ENCODE measurements at places on chromosomes 2 and 18. TPM values are rescaled to one million over a fixed set of nuclear protein-coding genes. Genes with fewer than 3 reads are reported as not detected.

The LAMA1 gene
- 1.8 TPM for total RNA-seq

DNA sequence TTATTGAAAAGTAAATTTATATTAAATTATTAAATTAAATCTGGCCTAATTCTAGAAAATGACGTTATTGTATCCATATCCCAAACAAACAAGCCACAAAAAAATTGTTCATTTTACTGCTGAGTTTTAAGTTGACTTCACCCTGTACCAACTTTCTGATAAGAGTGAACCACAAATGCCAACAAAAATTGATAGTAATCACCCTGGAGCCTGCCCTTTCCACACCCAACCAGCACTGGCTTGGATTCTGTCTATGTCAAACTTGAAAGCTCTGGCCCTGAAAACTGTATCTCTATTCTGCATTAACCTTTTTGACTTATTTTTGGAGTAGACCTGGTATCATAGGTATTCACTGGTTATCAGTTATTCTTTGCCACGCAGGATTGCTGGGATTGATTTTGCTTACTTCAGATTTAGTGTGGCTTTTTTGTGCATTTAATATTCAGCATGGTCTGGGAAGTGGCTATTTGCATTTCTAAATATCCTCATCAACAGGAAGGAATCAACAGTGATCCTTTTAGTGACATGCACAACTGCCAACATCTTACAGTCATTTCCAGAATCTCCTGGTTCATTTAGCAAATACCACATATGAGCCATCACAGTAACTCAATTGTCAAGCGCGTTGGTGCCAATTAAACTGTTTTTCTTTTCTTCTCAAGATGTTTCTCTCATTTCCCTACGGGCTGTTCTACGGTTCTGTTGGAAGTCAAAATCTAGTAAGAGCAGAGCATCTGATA lies 11.4 kb upstream of the SRBD1 start:
- no peak for DNase-seq

GRCh38 chr2:152406836-152407161 lies 71.8 kb downstream of the FMNL2 start:
- no peak for DNase-seq

GRCh38 chr2:221529943-221530652 lies 42.0 kb downstream of the EPHA4 start:
- DNase-seq, result no peak

The ATOH8 gene
- total RNA-seq, result 17.5 TPM

- DNase-seq, result no peak
Measured at GRCh38 chr2:170815311-170815710, 1.4 kb upstream of the GAD1 start.

- no peak for DNase-seq
Measured at GRCh38 chr2:223123855-223124610, 72.0 kb downstream of the KCNE4 start.

DNA sequence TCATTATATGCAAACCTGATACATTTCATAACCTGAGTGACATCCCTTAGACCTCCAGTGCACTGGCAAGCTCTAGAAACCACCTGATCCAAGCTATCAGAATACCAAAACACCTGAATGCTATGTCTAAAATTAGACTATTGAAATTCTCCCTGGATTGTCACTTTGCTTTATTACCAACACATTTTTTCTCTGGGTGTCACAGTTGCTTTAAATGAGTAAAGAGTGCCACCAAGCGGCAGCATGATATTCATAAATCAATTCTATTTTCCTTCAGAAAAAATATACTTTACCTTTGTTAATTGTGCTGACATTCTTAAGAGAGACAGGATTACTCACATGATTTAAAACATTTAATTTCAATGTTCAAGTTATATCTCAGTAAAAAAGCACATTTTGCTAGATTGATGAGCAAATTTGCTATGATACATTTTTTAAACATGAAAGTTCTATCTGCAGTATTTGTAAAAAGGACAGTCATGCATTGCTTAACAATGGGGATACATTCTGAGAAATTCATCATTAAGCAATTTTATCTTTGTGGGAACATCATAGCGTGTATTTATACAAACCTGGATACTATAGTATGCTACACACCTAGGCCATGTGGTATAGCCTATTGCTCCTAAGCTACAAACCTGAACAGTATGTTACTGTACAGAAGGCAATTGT lies 338.4 kb upstream of the SLC39A10 start:
- no peak for DNase-seq

The ACTG2 gene
- total RNA-seq, result 4,458 TPM

GRCh38 chr2:149380205-149380604 lies 49.8 kb downstream of the LYPD6 start:
- no peak for DNase-seq

DNA sequence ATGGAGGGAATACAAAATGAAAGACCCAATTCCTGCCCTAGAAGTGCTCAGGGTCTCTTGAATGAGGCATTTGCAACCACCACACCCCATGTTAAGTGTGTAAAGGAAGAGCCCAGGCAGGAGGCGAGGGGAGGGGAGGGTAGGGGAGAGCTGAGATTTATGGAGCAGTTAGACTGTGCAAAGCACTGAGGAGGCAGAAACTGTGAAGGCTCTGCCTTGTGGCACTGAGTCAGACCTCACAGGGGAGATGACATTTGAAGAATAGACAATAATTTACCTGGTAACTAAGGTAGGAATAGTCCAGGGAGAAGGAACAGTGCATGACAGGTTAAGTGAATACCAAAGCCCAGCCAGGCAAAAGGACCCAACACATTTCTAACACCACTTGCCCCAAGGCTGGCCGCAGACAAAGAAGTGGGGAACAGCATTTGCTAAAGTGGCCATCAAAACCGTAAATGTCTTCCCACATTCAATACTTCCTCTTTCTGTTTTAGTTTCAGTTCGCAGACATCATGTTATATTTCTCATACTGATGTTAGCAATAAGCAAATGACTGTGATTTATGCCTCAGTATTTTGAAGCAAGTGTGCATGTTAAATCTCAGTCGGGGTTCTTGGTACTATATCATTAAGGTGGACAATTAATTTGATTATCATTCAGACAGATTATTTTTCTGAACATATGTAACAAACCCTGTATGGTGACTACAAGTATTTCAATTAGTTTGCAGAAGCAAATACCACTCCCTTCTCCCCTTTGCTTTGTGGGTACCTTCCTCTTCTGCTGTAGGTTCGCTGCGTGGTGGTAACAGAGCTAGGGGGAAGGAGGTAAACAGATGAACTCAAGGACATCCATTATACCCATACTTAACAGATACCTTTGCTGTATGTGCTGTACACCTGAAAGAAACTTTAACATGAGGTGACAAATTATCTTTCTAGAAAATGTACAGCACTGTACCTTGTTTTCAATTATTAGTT lies 27.5 kb downstream of the CDH20 start:
- no peak for DNase-seq

The MROH2A gene
- not detected for total RNA-seq

The DCDC2C gene
- not detected for total RNA-seq

DNA sequence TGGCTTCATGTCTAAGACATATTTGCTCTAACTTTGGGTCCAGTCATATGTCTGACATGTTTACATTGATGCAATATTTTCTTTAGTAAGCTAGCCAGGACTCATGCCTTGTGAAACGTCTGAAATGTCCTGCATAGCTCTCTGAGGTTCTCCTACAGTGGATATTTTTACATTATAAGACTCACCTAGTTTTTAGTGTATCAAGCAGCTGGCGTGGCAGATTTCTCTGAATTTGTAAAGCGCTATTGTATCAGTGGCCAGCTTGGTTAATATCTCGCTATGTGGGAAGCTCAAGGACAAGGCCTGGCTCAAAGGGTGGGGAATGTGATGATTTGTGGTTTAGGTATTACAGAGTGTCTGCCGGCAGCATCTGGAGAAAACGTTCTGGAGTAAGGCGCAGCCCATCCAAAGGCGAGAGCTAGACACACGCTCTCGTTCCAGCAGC lies 164.3 kb downstream of the LTBP1 start:
- DNase-seq, result no peak

DNA sequence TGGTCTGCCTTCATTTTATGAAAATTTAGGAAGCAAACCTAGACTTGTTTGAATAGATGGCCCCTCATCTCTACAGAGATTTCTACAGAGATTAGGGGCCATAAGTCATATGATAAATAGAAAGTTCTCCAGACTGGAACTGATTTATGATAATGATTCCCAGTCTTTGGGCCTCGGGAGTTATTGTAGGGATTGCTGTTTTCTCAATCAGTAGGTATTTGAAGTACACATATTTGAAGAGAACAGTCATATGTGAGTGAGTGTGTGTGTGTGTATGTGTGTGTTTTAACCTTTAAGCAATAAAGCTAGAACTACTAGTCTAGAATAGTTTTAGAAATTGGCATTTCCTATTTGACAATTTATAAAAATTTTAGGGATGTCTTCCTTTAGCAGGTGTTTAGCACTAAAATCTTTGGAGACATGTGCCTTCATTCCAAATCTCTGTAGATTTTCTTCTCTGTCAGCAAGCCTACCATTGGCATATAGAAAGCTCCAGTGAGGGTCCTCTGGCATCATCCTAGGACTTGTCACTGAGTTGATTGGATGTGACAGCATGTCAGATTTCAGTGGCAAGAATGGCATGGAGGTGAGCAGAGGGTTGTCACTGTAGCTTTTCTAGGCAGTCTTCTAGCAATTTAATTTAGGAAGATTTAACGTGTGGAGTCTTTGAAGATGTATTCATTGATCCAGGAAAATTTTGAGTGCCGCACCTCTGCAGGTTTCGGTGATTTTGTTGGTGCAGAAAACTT lies 71.2 kb downstream of the MYO1B start:
- no peak for DNase-seq

DNA sequence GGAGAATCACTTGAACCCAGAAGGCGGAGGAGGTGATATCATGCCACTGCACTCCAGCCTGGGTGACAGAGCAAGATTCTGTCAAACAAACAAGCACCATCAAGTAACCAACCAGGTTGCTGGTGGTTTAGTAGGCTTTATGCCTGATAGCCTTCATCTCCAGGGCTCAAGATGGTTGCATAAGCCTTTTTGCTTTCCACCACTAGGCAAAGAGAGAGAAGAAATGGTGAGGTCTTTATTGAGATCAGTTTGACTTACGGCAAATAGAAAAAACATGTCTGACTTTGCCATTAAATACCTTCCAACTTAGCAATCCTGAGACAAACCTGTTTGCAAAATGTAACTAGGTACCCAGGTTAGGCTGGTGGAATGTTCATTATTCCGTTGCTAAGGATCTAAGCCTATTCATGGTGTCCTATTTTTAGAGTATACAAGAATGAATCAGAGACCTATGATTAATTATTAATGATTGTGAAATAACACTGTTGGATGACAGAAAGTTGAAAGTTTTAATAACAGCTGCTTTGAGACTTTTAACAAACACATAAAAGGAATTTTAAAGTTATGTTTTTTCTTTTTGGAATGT lies 53.5 kb upstream of the SLC38A11 start:
- DNase-seq, result no peak

The SMAD2 gene
- 103 TPM for total RNA-seq

The DSG4 gene
- total RNA-seq, result not detected

- no peak for DNase-seq
Measured at GRCh38 chr18:25274926-25275325, 77.0 kb downstream of the ZNF521 start.

The NEUROD1 gene
- not detected for total RNA-seq

- DNase-seq, result no peak
Measured at GRCh38 chr2:69685321-69686048, 41.9 kb upstream of the AAK1 start.

- peak; percentile 85 for DNase-seq
Measured at GRCh38 chr2:42046819-42047487, 868 bp upstream of the PKDCC start.

DNA sequence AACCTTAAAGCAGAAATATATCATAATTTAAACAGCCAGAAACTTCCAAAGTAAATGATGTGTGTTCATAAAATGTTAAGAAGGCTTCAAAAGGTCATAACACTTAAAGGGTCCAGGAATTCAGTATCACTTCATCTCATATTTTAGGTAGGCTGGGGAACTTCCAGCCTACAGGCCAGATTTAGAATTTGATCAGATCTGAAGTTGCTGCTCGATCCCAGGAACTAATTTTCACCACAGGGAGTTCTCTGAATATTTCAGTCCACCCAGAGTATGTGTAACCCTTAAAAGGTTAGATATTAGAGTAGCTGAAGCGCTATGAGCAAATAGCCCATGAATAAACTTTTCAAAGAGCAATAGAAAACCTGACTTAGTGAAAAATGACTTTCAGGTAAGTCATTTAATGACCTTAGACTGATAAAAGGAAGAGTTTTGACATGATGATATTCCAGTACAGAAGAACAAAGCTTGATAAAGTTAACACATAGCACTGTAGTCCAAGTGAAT lies 1.7 kb downstream of the WIPF1 start:
- DNase-seq, result no peak

The ATG16L1 gene
- 22.8 TPM for total RNA-seq

DNA sequence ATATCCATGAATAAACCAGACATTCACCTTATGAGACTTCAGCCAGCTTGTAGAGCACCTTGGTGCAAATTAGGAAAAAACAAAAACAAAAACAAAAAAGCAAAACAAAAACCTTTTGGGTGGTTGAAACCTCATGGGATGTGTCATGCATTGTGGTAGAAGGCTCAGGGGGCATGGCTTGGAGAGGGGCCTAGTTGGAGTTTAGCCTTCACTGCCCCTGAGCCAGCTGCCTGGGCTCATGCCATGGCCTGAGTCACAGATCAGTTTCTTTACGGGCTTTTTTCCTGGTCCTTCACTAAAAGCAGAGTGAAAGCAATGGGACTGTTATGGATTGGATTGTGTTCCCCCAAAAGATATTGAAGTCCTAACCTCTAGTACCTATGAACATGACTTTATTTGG lies 22.0 kb upstream of the DAPL1 start:
- DNase-seq, result peak; percentile 73

- DNase-seq, result no peak
Measured at GRCh38 chr2:63300835-63301234, 250.2 kb downstream of the OTX1 start.

GRCh38 chr2:50069454-50069853 lies 915.1 kb upstream of the FSHR start:
- no peak for DNase-seq

- DNase-seq, result no peak
Measured at GRCh38 chr2:72191441-72191840, 43.8 kb upstream of the CYP26B1 start.

GRCh38 chr18:68219872-68220271 lies 495.0 kb downstream of the TMX3 start:
- DNase-seq, result no peak

The MC4R gene
- total RNA-seq, result not detected

DNA sequence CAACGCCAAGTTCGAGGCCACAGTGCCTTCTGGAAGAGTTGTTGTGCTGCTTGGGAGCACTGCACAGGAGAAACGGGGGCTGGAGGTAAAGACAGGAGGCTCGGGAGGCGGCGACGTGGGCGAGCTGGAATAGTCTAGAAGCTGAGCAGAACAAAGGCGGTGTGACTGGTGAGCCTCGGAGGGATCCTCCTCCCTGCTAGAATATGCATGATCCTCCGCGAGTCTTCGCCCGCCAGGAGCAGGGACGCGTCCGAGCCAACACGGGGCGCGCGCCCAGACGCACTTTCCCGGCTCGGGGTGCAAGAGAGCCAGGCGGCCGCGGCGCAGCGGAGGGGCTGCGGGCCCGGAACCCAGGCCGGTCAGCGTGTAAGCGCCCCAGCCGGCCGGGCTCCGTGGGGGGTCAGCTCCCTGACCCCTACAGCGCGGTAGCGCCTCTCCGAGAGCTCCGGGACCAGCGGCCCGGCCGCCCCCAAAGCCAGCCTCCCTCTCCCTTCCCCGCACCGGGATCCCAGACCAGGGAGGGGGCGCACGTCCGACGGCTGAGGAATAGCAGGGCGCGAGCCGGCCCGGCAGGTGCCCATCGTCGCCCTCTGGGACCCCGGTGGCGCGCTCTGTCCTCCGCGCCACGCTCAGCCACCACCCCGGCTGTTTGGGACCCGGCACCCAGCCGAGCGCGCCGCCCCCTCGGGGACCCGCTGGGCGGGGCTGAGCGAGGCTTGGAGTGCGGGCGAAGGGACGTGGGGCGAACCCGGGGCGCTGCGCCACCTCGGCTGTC lies 62.5 kb downstream of the GNAL start:
- no peak for DNase-seq

All from posterior vena cava (tissue), 2 donors.